Sigmoid colon (tissue), 7 donors: ENCODE measurements at places on chromosomes 3 and 15. TPM values are rescaled to one million over a fixed set of nuclear protein-coding genes. Genes with fewer than 3 reads are reported as not detected.

DNA sequence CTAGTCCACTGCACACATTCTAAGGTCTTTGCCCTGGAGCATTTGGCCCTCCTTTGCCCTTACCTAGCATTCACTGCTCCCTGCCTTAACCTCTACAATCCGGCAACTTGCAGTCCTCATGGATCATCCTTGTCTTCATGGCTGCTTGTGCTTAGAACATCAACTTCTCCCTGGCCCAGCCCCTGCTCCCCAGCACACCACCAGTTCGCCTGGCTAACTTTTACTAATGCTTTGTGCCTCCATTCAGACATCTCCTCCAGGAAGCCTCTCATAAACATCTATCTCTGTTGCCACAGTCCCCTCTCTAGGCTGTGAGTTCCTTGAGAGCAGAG lies 57.1 kb downstream of the AAGAB start:
- peak overlapping the region; percentile 12 for H3K27ac ChIP-seq
- peaks cover 31% of the 10 kb centered on the region for H3K4me1 ChIP-seq
- no peaks in the 10 kb centered on the region for H3K27me3 ChIP-seq
- no peak for DNase-seq
- no peaks in the 10 kb centered on the region for H3K36me3 ChIP-seq

- H3K4me1 ChIP-seq = peaks cover 3% of the 10 kb centered on the region
- H3K27ac ChIP-seq = no peak overlapping the region
- no peaks in the 10 kb centered on the region for H3K36me3 ChIP-seq
- H3K4me3 ChIP-seq = no peak overlapping the region
Observed at GRCh38 chr3:108103040-108103751, 12.4 kb upstream of the CD47 start.

DNA sequence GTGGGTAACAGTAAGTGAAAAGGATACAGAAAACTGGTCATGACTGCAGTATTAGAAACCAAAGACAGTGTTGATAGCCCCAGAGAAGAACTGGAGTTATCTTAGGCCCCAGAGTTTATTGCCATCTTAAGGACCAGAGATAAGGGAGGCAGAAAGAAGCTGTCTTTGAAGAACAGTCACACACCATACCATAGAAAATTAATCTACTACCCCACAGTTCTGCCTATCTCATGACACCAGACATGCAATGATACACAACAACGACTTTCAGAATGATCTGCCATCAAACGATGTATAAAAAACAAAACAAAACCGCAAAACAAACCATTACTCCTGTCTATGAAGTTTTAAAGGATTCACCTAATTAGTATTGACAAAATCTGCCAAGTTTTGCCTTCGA lies 9.6 kb downstream of the CPOX start:
- DNase-seq = no peak
- no peak overlapping the region for H3K4me3 ChIP-seq
- H3K36me3 ChIP-seq = no peaks in the 10 kb centered on the region
- no peaks in the 10 kb centered on the region for H3K4me1 ChIP-seq
- H3K27me3 ChIP-seq = no peaks in the 10 kb centered on the region

DNA sequence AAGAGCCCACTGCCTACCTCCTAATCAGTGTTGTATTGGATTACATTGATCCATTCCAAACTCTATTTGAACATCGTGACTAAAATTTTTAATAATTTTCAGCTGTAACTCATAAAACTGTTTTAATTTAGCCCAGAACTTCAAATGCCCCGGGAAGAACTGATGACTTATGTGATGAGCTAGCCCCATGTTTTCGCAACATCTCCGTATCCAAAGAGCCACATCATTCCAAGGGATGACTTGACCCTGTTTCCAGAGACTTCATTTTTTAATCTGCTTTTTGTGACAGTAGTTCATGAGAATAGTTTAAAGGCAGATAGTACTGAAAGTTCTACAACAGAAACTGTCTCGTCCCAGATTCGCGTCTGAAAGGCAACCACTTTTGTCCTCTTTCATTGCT lies 97.4 kb downstream of the STAC start:
- no peak for DNase-seq
- no peak overlapping the region for H3K27ac ChIP-seq
- H3K27me3 ChIP-seq = no peaks in the 10 kb centered on the region
- H3K36me3 ChIP-seq = no peaks in the 10 kb centered on the region

NLGN1 gene
- total RNA-seq = 28.1 TPM

SSR3 gene
- 86.7 TPM for total RNA-seq

P2RY13 gene
- 0.81 TPM for total RNA-seq
